GM20000 (cell line): ENCODE measurements at places on chromosomes 3 and 15.
A peak's percentile ranks its signal among the peaks of the same experiment; 100 is the strongest.

DNA sequence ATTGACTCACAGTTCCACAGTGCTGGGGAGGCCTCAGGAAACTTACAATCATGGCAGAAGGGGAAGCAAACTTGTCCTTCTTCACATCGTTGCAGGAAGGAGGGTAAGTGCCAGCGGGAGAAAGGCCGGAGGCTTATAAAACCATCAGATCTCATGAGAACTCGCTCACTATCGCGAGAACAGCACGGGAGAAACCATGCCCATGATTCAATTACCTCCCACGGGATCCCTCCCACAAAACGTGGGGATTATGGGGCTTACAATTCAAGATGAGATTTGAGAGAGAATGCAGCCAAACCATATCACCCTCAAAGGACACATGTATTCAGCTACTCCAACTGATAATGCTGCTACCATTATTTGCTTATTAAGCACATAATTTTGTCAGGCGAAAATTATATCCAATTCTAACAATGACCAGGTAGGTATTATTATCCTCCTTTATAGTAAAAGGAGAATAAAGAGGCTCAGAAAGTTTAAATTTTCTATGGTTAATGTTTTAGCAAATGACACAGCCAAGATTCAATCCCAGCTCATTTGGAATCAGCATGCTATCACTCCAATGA, 327.2 kb upstream of the CDIN1 start:
- no peak for DNase-seq

GRCh38 chr3:101943029-101943428, 93.7 kb downstream of the NFKBIZ start:
- no peak for DNase-seq

DNA sequence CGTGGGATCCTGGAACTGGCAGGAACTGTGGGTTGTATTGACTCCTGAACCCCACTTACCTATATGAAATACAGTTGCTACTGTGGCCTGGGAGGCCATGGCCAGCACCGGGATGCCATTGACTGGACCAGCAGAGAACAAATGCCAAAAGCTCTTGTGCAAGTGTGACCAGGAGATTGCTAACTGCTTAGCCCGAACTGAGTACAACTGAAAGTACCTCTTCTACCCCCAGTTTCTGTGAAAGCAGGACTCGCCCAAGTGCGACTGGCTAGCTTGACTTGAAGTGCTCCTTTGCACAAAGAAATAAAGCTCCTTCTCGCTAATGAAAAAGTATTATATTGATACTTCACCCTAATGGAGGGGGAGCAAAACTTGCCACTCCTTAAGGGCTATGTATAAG, 101.3 kb upstream of the ATP11B start:
- DNase-seq, result no peak

GRCh38 chr3:184543843-184544512, 17.6 kb upstream of the EPHB3 start:
- peak; percentile 84 for DNase-seq

DNA sequence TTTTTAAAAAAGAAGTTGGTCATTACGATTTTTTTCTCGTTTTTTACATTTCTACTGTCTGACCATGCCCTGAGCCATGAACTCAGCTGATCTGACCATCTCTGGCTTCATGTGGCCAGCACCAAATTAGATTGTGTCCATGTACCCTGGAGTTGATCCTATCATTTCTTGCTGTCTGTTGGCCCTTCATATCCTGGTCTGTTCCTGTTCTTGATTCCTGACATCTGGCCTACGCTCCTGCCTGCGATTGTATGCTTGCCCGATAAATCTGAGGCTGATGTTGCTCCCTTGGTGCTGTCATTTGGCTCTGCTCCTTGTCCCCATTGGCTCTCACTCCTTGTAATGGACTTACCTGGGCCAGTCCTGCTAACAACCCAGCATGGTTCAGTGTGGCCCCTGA, 89.8 kb upstream of the IGSF10 start:
- no peak for DNase-seq

DNA sequence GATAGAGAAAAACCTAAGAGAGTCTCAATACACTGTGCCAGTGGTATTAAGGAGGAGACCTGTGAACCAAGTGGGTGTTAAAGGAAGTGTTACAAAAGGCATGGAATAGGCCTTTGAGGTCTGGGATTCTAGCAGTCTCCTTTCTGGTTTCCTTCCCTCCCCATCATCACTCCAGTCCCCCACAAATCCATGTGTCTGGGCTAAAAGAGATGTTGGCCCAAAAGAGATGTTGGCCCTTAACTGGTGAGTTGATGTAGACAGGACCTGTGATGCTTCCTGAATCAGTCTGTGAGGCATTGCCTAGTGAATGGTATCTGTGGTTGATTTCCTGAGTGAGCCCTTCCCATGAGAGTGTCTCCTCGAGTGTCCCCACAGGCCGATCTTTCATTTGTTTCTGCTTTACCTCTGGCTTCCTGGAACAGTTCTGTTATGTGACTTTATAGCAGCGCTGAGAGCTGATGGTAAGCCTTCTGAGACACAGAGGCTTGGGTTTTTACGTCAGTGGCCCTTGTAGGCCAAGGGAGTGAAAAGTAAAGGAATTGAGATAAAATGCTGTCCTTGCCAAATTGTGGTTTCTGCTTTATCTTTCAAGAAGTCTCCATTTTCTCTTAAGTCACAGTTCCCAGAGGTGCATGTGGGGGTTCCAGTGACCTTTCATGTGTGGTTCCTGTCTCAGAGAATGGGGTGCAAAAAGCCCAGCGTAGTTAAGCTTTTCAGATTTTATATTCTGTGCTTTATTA, 87.8 kb downstream of the KLHL25 start:
- peak; percentile 29 for DNase-seq

GRCh38 chr15:98803228-98804056, 155.1 kb downstream of the IGF1R start:
- no peak for DNase-seq
